Smooth muscle cell of bladder (primary cell): ENCODE measurements at places on chromosomes 12 and 14. TPM values are rescaled to one million over a fixed set of nuclear protein-coding genes. Genes with fewer than 3 reads are reported as not detected.

Gene HOXC4
- total RNA-seq = 0.09 and 0.14 TPM in 2 replicates

Gene DENND5B
- total RNA-seq = 6.7 and 9.3 TPM in 2 replicates

Gene AMN
- 0.18 and 0.43 TPM in 2 replicates for total RNA-seq

Gene SYNDIG1L
- not detected in 2 replicates for total RNA-seq

Gene PYGL
- total RNA-seq = 78.5 and 100 TPM in 2 replicates

Gene ANG
- 5.1 and 10.4 TPM in 2 replicates for total RNA-seq

Gene TUBA1A
- total RNA-seq = 514 and 549 TPM in 2 replicates

Gene ANAPC7
- 31.7 and 39.9 TPM in 2 replicates for total RNA-seq

Gene VEZT
- 46.4 and 56.2 TPM in 2 replicates for total RNA-seq

Gene TMEM260
- 14.6 and 15.3 TPM in 2 replicates for total RNA-seq

Gene MYL2
- total RNA-seq = not detected in 2 replicates

Gene LTB4R
- total RNA-seq = 0.71 and 1.9 TPM in 2 replicates
